ENCODE measurements at places on chromosomes 3 and 15.

- DNase-seq, result no peak
Measured at GRCh38 chr15:99211926-99212325, 37.5 kb downstream of the TTC23 start.

DNA sequence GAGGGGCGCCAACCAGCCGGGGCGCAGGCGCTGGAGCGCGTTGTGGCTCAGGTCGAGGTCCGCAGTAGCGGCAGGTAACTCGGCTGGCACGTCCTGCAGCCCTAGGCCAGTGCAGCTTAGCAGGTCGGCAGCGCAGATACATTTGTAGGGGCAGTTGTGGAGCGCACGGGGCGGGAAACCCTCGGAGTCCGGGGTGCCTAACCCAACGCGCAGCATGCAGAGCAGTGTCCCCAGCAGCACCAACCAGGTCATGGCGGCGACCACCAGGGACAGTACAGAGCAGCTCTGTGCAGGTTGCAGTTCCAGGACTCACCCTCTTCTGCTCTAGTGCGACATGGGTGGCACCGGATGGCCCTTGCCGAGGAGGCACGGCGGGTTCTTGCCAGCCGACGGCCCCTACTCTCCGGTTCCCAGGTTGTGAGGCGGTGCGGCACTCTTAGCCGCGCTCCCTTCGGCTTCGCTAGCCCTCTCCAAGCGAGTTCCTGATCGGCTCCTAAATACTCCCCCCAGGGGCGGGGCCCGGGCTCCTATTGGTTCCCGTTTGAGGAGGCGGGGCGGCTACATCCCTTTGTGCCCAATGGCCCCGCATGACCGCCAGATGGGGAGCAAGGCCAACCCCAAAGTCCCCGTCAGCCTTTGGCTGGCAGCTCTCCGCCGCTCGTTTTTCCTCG lies at the start of gene AMIGO3:
Gene AMIGO3, minus strand, starts transcription at position 471 of the 671 bp plus-strand sequence. Its CDS starts 219 bp downstream, at position 252.
- peak; percentile 71 for DNase-seq

DNA sequence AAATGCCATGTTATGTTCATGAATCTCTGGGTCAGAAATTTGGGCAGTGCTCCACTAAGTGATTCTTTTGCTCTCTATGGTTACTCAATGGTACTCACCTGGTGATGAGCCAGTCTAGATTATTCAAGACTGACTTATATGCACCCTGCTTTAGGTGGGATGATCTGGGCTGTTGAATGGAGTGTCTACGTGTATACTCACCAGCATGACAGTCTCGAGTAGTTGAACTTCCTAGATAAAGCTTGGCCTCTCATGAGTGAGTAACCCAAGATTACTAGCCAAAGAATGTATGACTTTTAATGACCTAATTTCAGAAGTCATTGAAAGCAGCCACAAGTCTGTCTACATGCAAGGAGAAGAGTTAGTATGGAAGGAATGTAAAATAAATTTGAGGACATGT lies 77.5 kb upstream of the CADM2 start:
- DNase-seq, result no peak

DNA sequence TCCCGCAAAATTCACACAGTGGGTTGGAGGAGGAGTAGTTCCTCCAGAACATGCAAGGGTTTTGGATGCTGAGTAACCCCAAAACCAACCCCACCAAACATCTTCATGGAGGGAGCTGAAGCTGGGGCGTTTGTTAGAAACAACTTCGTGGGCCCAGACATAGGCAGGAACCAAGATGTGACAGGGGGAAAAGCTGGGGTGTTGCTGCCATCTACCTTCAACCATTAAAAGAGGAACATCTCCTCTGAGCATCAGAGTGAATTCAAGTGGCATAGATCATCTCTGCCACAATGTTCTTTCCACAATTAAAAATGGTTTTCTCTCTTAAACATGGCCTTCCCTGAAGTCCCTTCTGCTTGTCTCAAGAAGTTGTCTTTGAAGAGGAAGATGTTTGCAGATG lies 20.5 kb downstream of the SIDT1 start:
- no peak for DNase-seq

DNA sequence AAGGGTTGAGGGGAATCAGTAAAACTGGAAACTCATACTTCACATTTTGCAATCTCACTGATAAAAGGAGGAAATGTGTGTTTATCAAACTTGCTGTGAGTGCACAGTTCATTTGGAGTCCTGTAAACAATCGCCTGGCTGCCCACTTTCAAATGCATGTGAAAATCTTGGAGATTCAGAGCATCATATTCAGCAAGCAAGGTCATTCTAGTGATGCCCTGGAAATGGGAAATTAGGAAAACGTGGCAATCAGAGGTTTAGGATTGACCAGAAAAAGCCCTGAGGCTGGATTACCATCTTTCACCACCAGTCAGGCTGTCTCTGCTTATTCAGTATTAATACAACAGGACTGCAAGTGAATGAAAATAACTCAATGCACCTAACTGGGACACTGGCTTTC lies 23.9 kb downstream of the DPH6 start:
- peak; percentile 82 for DNase-seq

- DNase-seq, result no peak
Measured at GRCh38 chr3:183193762-183194689, 31.5 kb upstream of the LAMP3 start.

GRCh38 chr15:89917442-89918101 lies 4.8 kb upstream of the ARPIN start:
- no peak for DNase-seq
